Kasumi-1 (cell line): ENCODE measurements at places on chromosomes 5 and 9.

GRCh38 chr9:93684806-93685543 lies 108.6 kb downstream of the PHF2 start:
- DNase-seq = peak; percentile 89

GRCh38 chr9:123387686-123388085 lies 31.7 kb downstream of the CRB2 start:
- peak; percentile 88 for DNase-seq

DNA sequence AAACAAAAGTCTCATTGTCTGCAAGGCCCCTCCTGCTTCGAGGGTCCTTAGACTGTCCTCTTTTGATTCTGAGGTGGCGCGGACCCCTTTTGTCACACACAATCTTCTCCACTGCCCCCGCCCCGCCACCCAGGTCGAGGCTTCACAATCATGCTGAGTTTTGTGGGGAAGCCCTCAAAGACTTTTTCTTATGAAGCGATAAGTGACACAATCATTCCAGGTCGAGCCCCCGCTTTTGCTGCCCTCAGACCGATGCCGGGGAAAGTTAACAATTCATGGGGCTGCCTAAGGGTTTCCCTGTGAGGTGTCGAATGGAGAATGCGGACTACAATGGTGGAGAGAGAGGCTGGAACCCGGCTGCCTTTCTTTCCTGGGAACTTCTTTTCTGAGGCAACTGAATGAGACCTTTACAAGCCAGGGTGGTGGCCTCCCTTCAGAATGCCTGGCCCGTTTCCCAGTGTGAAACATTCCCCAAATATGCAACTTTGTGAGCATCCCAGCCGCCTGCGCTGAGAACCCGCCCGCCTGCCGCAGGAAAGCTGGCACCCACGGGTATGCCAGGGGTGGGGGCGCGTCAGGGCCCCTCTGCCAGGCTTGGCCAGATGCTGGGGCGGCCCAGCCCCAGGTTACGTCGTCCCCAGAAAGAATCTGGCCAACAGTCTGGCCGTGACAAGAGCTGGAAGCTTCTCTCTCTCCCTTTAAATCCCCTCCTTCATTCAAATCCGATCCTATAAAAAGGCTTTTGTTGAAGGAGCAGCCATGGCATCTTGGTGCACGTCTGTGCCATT lies 71.9 kb downstream of the MAP1B start:
- no peak for DNase-seq

GRCh38 chr5:41094871-41095270 lies 23.7 kb upstream of the MROH2B start:
- no peak for DNase-seq

- no peak for DNase-seq
Measured at GRCh38 chr9:124342776-124343485, 72.3 kb downstream of the PSMB7 start.

- DNase-seq = no peak
Measured at GRCh38 chr5:176553260-176554085, 4.3 kb downstream of the CDHR2 start.

GRCh38 chr5:102759289-102759688 lies 4.2 kb downstream of the PAM start:
- no peak for DNase-seq

DNA sequence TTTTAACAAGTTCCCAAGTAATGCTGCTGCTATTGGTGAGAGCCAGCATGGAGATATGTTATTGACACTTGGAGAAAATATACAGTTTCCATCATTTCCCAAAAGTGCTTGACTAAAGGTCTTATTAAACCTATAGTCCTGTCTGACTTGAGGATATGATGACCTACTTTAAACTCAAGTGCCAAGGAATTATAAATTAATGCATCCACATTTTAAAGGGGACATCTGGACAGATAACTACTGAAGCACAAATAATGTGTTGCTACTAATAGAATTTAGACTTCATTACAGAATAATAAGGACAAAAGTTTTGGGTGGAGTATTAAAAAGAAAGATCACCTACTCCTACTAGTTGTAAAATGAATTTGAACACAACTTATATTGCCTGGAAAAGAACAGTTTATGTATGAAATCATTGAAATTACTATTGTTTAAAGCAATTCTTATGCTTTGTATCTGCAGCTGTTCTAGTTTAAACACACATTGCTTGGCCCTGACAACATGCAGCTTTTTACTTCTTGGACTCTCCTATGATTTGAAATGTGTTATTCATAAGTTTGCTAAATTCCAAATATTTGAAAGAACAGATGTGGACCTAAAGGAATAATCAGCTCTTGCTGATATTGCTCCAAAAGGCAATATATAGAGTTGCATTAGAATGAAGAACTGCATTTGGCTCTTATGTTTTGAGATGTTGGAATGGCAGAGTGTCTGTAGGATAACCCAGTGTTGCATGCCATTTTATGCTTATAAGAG lies 73.4 kb downstream of the SGCD start:
- no peak for DNase-seq

DNA sequence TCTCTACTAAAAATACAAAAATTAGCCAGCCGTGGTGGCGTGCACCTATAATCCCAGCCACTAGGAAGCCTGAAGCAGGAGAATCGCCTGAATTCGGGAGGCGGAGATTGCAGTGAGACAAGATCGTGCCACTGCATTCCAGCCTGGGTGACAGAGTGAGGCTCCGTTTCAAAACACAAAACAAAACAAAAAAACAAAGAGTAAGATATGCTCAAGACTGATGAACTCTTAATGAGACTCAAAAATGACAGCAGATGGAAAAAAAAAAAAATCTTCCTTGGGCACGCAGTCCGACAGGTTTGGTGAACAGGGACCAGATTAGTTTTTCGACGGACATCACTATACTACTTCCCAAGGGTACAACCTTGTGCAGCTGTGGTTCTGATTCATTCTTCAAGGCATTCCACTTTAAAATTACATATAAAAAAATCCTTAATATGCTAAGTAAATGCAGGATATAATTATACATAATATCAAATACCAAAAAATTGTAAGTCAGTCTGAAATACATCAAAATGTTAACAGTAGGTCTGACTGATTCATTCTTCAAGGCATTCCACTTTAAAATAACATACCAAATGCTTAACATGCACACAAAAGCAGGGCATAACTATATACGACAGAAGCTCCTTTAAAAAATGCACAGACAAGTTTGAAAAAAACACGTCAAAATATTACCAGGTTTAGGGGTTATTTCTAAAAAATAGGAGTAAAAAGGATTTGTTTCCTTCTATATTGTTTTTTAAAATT lies 12.3 kb downstream of the PSIP1 start:
- DNase-seq = no peak

DNA sequence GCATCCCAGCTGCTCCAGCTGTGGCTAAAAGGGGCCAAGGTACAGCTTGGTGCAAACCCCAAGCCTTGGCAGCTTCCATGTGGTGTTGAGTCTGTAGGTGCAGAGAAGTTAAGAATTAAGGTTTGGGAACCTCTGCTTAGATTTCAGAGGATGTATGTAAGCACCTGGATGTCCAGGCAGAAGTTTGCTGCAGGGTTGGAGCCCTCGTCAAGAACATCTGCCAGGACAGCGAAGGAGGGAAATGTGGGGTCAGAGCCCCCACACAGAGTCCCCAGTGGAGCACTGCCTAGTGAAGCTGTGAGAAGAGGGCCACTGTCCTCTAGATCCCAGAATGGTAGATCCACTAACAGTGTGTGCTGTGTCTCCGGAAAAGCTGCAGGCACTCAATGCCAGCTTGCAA lies 236.2 kb upstream of the ADRA1B start:
- DNase-seq = no peak

GRCh38 chr9:101512116-101512515 lies 21.5 kb upstream of the RNF20 start:
- no peak for DNase-seq

GRCh38 chr9:107422189-107423185 lies 67.1 kb downstream of the KLF4 start:
- DNase-seq = peak; percentile 77

GRCh38 chr5:116395226-116395625 lies 179.4 kb downstream of the SEMA6A start:
- no peak for DNase-seq

DNA sequence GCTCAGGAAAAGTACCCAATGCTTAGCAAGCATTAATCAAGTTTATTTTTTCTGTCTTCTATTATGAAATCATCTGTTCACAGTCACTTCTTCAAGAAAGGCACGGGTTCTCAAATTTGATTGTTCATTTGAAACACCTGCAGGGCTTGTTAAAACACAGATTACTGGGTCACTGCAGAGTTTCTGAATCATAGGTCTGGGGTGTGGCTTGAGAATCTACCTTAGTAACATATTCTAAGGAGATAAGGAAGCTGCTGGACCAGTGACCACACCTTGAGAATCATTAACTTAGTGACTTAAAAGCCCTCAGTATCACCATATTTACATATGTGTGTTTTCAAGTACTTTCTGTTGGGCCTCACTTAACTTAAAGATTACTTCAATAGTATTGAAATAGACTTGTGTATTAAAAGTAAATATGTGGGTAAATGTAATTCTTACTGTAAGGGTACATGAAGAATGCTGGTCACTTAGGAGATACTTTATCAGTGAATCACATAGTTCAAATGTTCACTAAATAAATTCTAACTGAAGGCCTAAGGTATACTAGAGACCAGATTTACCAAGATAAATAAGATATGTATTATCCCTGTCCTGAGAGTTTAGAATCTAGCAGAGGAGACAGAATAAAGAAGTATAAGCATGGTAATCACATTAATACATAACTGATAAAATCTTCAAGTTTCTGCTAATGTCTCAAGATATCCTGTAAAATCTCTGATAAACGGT lies 1342.1 kb upstream of the C9orf72 start:
- DNase-seq = no peak

DNA sequence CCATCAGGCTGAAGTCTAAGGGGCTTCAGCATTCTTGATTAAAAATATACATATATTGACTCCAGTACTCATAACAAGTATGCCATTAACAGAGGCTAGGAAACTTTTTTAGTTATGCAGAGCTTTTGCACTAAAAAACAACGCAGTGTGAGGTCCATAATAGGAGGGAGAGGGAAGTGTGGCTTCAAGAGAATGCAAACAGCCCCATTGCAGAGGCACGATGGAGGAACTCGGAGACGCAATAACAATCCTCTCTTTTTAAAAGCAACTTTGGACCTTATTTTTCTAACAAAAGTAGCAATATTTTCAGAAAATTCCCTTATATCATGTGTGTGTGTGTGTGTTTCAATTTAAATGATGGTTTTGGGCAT lies 150.0 kb upstream of the PTCH1 start:
- DNase-seq = no peak

- DNase-seq = no peak
Measured at GRCh38 chr5:5270958-5271785, 131.0 kb downstream of the ADAMTS16 start.
